Karpas-422 (cell line): ENCODE measurements at places on chromosomes 7 and 10. TPM values are rescaled to one million over a fixed set of nuclear protein-coding genes. Genes with fewer than 3 reads are reported as not detected.

- no peak overlapping the region for H3K4me3 ChIP-seq
- no peaks in the 10 kb centered on the region for H3K36me3 ChIP-seq
- H3K4me1 ChIP-seq, result no peaks in the 10 kb centered on the region
- peak; percentile 78 for DNase-seq
- H3K27me3 ChIP-seq, result no peaks in the 10 kb centered on the region
- no peak overlapping the region for H3K27ac ChIP-seq
These were observed 166.8 kb downstream of the IQUB start for GRCh38 chr7:123367484-123368122.

DNA sequence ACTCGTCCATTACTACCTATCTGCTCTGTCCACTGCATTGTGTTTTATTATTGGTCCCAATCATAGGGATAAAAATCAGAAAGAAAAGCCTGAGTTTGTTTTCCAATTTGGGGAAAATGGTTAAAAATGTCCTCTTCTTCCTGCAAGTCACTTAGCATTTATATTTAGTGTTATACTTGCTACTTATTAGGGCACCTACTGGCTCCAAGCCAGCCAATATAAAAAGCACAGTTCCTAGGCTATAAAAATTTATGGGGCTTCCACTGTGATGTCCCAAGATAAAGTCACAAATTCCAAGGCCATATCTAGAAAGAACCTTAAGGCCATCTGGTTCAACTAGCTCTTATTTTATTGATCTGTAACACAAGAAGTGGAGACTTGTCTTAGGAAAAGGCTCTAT is 3.2 kb downstream of the SLC35B4 start:
- no peak for DNase-seq
- peaks cover 20% of the 10 kb centered on the region for H3K4me1 ChIP-seq

GRCh38 chr10:119025776-119026175 is 3.7 kb upstream of the NANOS1 start:
- no peak overlapping the region for H3K4me3 ChIP-seq
- H3K27ac ChIP-seq, result no peak overlapping the region
- peaks cover 8% of the 10 kb centered on the region for H3K4me1 ChIP-seq

CREM gene
- total RNA-seq, result 23.2 and 38.8 TPM in 2 replicates

PPP1R9A gene
- total RNA-seq, result not detected in 2 replicates

SFTPA1 gene
- total RNA-seq, result not detected in 2 replicates

DNA sequence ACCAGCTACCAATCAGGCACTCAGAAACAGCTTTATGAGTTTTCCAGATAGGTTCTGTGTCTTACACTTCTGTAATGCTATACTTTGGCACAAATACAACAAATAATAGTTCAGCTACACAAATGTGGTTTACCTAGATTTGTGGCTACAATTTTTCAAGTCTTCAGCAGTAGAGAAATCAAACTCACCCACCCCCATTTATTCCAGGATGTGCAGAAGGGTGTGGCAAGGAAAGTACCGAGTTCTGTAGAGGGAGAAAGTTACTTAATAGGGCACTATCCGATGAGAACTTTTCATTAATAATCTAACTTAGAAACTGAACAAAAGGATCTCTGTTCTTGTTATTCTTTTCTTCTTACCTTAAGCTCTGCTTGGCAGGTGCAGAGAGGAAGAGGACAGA is 30.3 kb upstream of the ATP6V0A4 start:
- no peaks in the 10 kb centered on the region for H3K27me3 ChIP-seq
- DNase-seq, result no peak
- H3K4me1 ChIP-seq, result no peaks in the 10 kb centered on the region
- no peak overlapping the region for H3K27ac ChIP-seq

DNA sequence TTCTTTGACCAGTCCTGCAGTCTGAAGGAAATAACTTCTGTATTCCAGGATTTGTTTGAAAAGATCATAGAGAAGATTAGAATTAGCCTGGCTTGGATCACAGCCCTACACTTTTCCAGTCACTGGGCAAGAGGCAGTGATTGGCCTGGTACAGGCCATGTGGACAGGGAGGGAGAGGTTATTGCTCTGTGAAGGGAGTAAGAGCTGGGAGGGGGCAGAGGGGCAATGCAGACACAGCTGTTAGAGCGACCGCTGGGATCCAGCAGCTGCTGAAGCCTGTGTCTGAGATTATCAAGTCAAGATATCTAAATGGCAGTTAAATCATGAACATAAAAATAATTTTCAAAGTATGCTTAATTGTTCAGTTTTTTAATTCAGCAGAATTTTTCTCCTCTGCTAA is 257.3 kb downstream of the SDK1 start:
- no peak overlapping the region for H3K4me3 ChIP-seq
- DNase-seq, result no peak
- H3K27me3 ChIP-seq, result no peaks in the 10 kb centered on the region
- no peak overlapping the region for H3K27ac ChIP-seq
- no peaks in the 10 kb centered on the region for H3K36me3 ChIP-seq

VWDE gene
- not detected in 2 replicates for total RNA-seq

DNA sequence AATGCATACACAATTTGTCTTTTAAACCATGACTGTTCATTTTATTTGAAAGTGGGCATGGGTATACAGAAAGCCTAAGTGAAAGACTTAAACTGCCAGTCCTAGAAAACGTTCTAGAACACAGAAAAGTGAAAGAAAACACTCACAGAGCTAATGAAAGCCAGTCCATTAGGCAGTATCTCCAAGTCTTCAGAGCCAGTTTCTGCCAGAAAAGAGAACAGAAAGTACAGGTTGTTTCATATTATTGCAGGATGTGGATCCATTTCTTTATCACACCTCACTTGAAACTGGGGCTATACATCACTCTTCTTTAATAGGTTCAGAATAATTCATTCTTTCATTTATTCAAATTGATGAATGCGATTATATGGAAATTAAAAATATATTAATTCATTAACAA is 7.7 kb downstream of the PON1 start:
- no peak overlapping the region for H3K4me3 ChIP-seq
- DNase-seq, result no peak
- no peak overlapping the region for H3K27ac ChIP-seq
- H3K27me3 ChIP-seq, result no peaks in the 10 kb centered on the region
- H3K4me1 ChIP-seq, result no peaks in the 10 kb centered on the region

DNA sequence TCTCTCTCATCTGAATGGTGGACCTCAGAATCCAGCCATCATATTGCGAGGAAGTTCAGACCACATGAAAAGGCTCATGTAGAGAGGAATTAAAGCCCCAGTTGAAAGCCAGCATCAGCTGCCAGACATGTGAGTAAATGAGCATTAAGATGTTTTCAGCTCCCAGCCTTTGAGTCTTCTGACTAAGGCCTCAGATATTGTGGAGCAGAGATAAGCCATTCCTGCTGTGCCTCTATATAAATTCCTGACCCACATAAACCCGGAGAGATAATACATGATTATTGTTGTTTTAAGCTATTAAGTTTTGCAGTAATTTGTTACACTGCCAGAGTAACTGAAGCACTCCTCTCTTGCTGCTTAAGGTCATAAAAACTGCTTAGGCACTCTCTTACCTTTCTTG is 14.6 kb downstream of the FAM149B1 start:
- DNase-seq, result no peak
- H3K4me1 ChIP-seq, result no peaks in the 10 kb centered on the region
- no peak overlapping the region for H3K4me3 ChIP-seq

GRCh38 chr10:124008681-124009080 is 84.7 kb downstream of the CHST15 start:
- no peak overlapping the region for H3K27ac ChIP-seq
- no peaks in the 10 kb centered on the region for H3K4me1 ChIP-seq
- no peak for DNase-seq
- no peaks in the 10 kb centered on the region for H3K27me3 ChIP-seq
- H3K4me3 ChIP-seq, result no peak overlapping the region

GRCh38 chr10:92598321-92598720 is 5.4 kb downstream of the KIF11 start:
- peaks cover 32% of the 10 kb centered on the region for H3K4me1 ChIP-seq
- DNase-seq, result no peak
- H3K27me3 ChIP-seq, result no peaks in the 10 kb centered on the region
- no peaks in the 10 kb centered on the region for H3K36me3 ChIP-seq
- H3K27ac ChIP-seq, result no peak overlapping the region

NUDT13 gene
- 1.3 and 2.7 TPM in 2 replicates for total RNA-seq

DNA sequence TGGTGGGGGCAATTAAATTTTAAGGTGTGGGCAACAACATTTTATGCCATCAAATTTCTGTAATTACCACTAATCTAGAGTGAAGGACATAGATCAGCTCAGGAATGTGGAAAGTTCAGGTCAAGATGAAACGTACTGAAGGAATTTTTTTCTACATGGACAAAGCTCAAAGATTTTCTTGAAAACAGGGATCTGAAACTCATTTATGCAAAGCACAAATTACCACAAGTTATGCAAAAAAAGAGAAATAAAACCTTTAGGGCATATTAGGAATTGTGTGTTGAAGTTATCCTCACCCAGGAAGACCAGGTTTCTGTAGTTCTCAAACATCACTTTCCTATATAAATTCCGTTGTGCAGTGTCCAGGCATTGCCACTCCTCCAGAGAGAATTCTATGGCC is 18.9 kb downstream of the ZNF680 start:
- no peak for DNase-seq
- no peaks in the 10 kb centered on the region for H3K27me3 ChIP-seq
- no peak overlapping the region for H3K4me3 ChIP-seq
- H3K27ac ChIP-seq, result no peak overlapping the region
- H3K36me3 ChIP-seq, result peaks cover 85% of the 10 kb centered on the region
- H3K4me1 ChIP-seq, result peaks cover 7% of the 10 kb centered on the region

GRCh38 chr7:75988568-75989499 is 5.6 kb downstream of the TMEM120A start:
- no peak overlapping the region for H3K4me3 ChIP-seq
- H3K36me3 ChIP-seq, result no peaks in the 10 kb centered on the region
- no peaks in the 10 kb centered on the region for H3K27me3 ChIP-seq
- H3K27ac ChIP-seq, result no peak overlapping the region
- H3K4me1 ChIP-seq, result peaks cover 6% of the 10 kb centered on the region

DNA sequence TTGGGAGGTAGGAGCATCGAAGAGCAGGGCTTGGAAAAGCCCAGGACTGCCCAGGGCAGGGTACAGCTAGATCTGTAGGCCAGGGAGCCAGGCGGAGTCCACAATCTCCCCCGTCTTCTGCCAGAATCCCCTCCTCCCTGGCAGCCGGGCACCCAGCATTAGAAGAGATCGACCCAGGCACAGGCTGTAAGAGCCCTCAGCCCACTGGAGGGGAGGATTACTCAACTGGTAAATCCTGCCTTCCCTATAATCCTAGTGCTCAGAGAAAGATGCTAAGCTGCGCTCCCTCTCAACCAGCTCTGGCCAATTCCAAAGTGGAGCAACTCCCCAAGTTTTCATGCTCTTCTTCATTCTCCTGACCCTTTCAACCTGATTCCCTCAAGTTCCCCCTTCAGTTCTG is 3.2 kb downstream of the SPOCK2 start:
- H3K27me3 ChIP-seq, result no peaks in the 10 kb centered on the region
- H3K4me3 ChIP-seq, result no peak overlapping the region
- no peak overlapping the region for H3K27ac ChIP-seq
- no peaks in the 10 kb centered on the region for H3K36me3 ChIP-seq

DNA sequence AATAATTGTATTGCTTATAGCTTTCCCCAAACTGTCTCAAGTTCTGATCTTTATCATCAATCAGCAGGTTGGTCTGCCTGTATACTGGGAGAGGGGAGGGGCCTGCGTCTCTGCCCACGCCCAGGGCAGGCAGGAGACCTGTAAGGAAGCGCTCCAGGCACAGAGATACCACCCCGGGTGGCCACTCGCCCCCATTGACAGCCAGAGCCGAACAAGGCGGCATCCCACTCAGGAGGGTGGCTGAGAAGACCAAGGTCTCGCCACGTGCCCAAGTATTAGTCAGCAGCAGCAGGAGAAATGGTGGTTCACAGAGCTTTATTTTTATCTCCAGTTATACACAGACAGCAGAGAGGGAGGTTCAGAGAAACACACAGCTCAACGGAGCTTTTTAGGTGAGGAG is 7.2 kb downstream of the STK32C start:
- H3K36me3 ChIP-seq, result no peaks in the 10 kb centered on the region
- no peak overlapping the region for H3K27ac ChIP-seq
- no peaks in the 10 kb centered on the region for H3K4me1 ChIP-seq
- no peak for DNase-seq
- no peak overlapping the region for H3K4me3 ChIP-seq

GRCh38 chr10:51606825-51607462 is 92.5 kb downstream of the CSTF2T start:
- no peaks in the 10 kb centered on the region for H3K4me1 ChIP-seq
- H3K36me3 ChIP-seq, result no peaks in the 10 kb centered on the region
- no peak overlapping the region for H3K27ac ChIP-seq
- H3K27me3 ChIP-seq, result no peaks in the 10 kb centered on the region

ASB4 gene
- total RNA-seq, result not detected in 2 replicates

ZWINT gene
- 24.9 and 40.8 TPM in 2 replicates for total RNA-seq

DNA sequence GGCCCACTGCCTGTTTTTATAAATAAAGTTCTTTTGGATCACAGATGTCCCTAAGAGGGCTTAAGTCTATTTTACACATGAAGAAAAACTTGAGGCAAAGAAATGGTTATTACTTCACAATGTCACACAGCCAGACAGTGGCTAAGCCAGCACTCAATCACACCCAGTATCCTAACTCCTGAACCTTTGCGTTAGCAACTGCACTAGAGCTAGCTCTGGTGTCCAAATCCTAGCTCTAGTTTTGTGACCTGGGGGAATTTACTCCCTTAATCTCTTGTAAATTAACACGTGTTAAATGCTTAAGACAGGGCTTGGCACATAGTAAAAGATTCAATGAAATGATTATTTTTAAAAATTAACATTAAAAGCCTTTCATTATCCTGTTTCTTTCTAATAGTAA is 49.0 kb upstream of the TPK1 start:
- H3K4me1 ChIP-seq, result no peaks in the 10 kb centered on the region
- no peak for DNase-seq
- no peak overlapping the region for H3K4me3 ChIP-seq
- no peaks in the 10 kb centered on the region for H3K27me3 ChIP-seq
- H3K27ac ChIP-seq, result no peak overlapping the region
- H3K36me3 ChIP-seq, result no peaks in the 10 kb centered on the region

GRCh38 chr10:45005284-45005683 is 4.6 kb downstream of the ZNF22 start:
- no peak overlapping the region for H3K4me3 ChIP-seq
- peaks cover 23% of the 10 kb centered on the region for H3K4me1 ChIP-seq
- peaks cover 32% of the 10 kb centered on the region for H3K36me3 ChIP-seq
- H3K27ac ChIP-seq, result no peak overlapping the region

DNA sequence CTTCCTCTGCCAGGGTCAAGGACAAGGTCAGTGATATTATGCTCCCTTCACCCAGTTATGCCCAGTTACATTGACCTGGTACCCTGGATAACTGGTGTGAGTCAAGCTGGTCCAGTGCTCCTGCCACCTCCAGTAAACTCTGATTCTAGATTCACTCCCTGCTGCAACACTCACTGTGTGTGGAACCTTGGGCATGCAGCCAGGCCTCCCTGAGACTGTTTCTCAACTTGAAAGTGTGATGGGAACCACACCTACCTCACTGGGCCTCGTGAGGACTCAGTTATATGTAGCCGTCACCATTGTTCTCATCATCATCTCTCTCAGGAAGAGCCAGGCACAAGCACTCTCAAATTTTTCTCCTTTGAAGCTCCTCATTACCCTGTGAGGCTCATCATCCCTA is 935 bp upstream of the ZNF736 start:
- peaks cover 35% of the 10 kb centered on the region for H3K36me3 ChIP-seq
- DNase-seq, result no peak
- peak overlapping the region; percentile 86 for H3K27ac ChIP-seq
- peak overlapping the region; percentile 73; the same call in 1 of the 2 replicates for H3K4me3 ChIP-seq
- no peaks in the 10 kb centered on the region for H3K27me3 ChIP-seq
